Stimulated activated CD4-positive, alpha-beta T cell treated with anti-CD3 and anti-CD28 coated beads, Interleukin-12 subunit alpha, Interleukin-12 subunit beta, amount 100 ng/mL, for 4 hours (primary cell): ENCODE measurements at places on chromosomes 2 and 18.

DNA sequence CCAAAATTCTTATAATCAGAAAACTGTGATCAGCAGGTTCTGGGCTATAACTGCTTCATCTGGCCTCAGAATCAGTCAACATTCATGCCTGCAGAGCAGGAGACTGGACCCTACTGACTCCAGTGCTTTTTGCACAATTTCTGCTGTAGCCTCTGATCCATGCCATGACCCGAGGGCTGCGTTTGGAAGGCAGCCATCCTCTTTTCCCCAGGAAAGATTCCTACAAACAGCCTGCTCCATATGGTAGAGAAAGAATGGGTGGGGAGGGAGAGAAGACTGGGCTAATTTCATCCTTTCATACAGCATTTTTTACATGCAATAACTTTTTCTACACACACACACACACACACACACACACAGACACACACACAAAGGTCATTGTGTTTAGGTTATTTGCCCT lies 133.0 kb upstream of the MMADHC start:
- DNase-seq, result no peak

GRCh38 chr18:25282896-25283703 lies 68.9 kb downstream of the ZNF521 start:
- DNase-seq, result no peak

DNA sequence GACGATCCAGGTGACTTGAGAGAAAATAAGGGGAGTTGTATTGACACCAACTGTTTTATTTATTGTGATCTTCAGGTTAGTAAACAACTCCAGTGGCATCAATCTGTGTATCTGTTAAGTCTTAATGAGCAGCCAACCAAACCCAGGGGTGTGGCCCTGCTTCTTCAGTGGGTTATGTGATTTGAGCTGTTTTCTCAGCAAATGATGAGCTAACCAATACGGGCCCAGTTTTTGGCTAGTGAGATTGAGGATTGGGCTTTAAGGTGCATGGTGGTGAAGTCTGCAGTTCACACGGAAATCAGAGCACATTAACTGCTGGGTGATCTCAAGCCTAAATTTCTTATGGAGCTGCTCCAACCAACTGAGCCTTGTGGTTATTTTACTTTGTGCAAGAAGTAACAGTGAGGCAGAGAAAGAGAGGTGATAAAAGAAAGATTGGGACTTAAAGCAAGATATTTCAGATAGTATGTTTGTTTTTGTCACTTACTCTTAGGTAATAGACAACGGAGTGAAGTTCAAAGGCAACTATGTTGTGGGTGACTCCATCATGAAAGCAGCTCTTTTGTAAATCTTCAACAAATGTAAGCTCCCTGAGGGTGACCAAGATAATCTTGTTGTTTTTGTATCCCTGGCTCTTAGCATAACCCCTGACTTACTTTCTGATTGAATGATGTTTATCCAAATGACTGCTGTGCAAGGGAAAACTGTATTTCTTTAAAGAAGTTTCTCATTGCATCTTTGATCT lies 2.4 kb downstream of the MTCL1 start:
- no peak for DNase-seq

GRCh38 chr2:110788976-110789375 lies 56.6 kb downstream of the ACOXL start:
- DNase-seq, result no peak

- no peak for DNase-seq
Measured at GRCh38 chr2:15624903-15625302, 33.2 kb downstream of the DDX1 start.

- DNase-seq, result no peak
Measured at GRCh38 chr2:46116553-46116991, 180.6 kb upstream of the EPAS1 start.

GRCh38 chr18:33020877-33021276 lies 248.1 kb upstream of the KLHL14 start:
- DNase-seq, result no peak
